CD4-positive, alpha-beta T cell treated with Interleukin-15 for 1 hour (primary cell): ENCODE measurements at places on chromosomes 13 and 19.

GRCh38 chr19:10891405-10892086 is 20.2 kb downstream of the CARM1 start:
- DNase-seq: no peak

DNA sequence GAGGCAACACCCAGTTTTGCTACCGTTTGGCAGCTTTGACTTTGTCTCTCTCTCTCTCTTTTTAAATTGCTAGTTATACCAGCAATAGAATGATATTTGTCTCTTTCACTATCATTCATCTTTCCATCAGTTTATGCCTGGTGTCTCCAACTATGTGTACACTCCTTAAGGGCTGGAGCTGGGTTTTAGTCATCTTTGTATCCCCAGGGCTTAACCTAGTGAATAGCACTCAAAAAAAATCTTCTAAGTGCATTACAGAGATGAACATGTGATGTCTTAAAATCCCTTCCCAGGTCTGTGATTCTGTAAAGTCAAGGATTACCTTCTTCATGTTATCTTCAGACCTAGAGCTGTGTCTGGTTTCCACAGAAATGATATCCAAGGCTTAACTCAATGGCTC is 7.8 kb upstream of the UBL3 start:
- DNase-seq: no peak

- DNase-seq: no peak
Observed at GRCh38 chr13:79435561-79435990, 29.5 kb upstream of the RBM26 start.

- DNase-seq: no peak
Observed at GRCh38 chr13:99037756-99038155, 59.9 kb upstream of the DOCK9 start.

- no peak for DNase-seq
Observed at GRCh38 chr19:38378866-38379265, 4.5 kb downstream of the PSMD8 start.

DNA sequence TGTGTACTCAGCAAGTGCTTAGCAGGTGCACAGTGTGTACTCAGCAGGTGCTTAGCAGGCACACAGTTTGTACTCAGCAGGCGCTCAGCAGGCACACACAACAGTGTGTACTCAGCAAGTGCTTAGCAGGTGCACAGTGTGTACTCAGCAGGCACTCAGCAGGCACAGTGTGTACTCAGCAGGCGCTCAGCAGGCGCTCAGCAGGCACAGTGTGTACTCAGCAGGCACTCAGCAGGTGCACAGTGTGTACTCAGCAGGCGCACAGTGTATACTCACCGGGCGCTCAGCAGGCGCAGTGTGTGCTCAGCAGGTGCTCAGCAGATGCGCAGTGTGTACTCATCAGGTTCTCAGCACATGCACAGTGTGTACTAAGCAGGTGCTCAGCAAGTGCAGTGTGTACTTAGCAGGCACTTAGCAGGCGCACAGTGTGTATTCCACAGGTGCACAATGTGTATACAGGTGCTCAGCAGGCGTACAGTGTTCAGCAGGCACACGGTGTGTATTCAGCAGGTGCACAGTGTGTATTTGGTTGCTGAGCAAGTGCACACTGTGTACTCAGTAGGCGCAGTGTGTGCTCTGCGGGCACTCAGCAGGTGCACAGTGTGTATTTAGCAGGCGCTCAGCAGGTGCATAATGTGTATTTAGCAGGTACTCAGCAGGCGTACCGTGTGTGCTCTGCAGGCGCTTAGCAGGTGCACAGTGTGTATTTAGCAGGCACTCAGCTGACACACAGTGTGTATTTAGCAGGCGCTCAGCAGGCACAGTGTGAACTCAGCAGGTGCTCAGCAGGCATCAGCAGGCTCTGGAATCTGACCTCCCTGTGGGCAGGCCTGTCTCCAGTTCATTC is 15.1 kb downstream of the CRTC1 start:
- no peak for DNase-seq

GRCh38 chr19:55486043-55486970 is 1.3 kb downstream of the NAT14 start:
- DNase-seq: no peak

DNA sequence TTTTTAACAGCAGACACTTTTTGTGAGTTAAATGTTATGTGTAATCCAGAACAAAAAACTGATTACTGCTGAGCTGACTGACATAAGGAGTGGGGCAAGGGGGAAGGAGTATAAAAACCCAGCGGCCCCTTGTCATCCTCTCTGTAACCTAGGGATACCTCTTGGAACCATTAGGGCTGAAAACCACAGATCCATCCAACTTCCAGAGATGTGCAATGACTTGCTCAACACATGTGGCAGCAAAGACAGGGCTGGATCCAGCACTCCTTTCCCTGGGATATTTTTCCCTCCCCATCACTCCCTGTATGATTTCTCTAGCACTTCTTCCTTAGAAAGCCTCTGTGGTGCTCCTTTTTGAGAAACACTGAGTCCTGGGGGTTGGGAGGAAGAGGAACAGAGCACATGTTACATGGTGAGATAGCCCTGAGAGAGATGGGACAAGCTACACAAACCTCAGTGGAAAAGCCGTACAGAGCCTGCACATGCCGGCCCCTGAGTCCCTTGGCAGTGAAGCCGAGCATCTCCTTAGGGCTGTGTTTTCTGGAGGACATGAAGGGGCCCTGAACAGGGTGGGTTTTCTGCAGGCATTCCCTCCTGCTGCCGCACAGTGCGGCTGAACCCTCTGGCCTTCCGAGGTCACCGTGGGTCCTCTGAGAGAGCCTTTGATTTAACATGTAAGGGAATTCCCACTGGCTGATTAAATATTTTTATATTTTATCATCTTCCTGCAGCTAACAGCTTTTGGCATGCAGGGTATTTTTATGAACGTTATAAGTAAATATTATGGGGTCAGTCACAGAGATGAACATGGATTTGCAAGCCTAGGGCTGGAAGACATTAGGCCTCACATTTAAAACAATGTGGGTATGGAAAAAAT is 219.9 kb downstream of the COG6 start:
- DNase-seq: no peak

DNA sequence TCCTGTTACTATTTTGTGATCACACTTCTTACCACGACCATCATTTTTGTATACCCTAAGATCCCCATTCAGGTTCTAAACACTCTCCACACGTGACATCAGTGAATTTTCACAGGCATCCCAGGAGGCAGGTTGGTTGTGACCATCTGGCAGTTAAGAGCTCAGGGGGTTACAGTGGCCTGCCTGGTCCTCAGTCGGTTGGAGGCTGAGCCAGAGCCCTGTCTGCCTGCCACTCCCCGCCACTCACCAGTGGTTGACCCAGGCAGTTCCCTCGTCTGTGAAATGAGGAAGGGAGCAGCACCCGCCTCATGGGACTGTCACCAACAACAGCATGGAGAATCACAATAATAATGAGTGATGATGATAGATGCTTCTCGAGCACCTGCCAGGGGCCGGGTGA is 36.4 kb upstream of the EHD2 start:
- DNase-seq: no peak

DNA sequence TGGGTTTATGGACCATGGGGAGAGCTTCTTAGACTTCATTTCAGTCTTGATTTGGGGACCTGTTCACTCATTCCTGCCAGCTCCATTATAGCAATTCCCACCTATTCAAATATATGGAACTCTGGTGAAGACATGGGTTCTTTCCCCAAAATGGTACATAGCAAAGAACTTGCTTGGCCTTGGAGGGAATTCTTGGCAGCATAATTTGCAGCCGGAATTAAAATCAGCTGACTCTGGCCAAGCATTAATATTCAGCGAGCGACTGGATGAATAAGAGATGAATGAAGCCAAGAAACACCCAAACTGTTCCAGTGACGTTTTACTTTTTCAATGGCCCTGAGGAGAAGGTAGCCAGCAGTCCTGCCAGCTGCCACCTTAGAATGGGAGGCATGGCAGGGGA is 88.4 kb upstream of the SOX1 start:
- no peak for DNase-seq

- DNase-seq: no peak
Observed at GRCh38 chr13:112772539-112772909, 82.7 kb downstream of the ATP11A start.

- no peak for DNase-seq
Observed at GRCh38 chr19:17553256-17553655, 2.2 kb upstream of the COLGALT1 start.

DNA sequence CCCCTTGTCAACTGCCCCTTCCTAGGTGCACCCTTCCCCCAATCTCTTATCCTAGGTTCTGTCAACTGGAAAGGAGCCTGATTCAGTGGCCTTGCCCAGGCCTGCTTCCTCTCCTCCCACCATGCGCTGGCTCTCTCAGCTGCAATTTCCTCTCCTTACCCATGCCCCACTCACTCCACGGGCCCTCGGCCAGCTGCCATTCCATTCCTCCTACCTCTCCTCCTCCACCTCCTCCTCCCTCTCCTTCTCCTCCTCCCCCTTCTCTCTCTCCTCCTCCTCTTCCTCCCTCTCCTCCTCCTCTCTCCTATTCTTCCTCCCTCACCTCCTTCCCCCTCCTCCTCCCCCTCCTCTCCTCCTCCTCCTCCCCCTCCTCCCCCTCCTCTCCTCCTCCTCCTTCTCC is 9.6 kb upstream of the TIMM44 start:
- DNase-seq: no peak

DNA sequence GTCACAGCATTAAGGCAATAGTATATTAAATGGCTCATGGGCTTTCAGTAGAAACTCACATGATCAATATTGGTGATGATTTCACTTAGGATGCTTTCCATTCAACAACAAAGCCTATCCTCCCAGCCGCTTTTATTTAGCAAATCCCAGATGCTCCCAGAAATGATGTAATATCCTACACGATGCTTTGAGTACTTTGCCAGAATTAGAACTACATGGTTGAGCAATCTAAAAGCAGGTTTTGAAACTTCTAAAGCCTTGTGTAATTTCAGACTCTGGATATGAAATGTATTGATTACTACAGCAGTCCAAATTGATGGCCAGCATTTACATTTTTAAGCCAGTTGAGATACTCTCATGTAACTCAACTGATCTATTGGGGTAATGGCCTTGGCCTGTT is 13.6 kb downstream of the DLEU7 start:
- no peak for DNase-seq

GRCh38 chr13:20840568-20840967 is 62.0 kb downstream of the XPO4 start:
- no peak for DNase-seq

DNA sequence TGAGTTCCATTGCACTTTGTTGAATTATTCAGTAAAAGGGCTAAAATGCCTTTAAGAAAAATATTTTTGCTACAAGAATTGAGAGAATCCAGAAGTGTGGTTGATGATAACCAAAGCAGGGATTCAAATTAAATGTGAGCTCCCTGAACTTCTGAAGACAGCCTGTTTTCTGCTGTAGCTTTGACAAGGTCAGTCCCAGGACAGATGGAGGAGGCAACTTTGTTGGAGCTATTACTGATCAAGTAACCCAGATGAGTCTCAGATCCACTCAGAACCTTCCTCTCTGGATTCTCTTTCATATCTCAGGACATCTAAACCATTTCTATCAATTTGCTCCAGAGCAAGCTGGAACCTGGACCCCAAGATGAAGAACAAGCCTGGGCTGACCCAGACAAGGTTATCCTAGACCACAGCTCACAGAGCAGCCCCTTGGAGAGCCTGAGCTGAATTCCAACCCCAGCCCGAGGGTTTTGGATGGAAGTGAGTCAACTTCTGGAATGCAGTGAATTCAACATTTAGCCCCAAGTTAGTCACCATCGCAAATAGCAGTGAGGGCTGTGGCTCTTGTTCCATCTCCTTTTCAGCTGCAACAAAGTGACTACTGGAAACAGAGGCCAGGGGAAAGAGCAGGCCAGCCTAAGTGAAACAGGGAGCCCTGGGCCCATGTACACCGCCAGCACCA is 137.8 kb upstream of the TSC22D1 start:
- no peak for DNase-seq

GRCh38 chr19:34319785-34320184 is 45.2 kb upstream of the GPI start:
- no peak for DNase-seq

DNA sequence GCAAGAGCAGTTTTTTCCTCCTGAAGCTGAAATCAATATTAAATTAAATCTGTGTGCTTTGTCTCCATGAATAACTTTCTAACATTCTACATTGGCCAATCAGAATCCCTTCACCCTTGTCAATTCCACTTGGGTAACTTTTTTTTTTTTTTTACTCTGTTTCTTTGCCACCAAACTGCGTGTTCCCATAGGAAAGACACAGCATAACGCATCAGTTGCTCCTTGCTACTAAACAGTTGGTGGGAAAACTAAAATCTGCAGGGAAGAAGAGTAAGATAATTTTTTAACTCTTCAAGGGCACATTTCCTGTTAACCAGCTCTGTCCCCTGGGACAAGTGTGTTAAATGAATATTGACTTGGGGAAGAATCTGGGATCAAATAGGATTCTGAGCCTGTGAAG is 113.3 kb upstream of the SERP2 start:
- DNase-seq: no peak

DNA sequence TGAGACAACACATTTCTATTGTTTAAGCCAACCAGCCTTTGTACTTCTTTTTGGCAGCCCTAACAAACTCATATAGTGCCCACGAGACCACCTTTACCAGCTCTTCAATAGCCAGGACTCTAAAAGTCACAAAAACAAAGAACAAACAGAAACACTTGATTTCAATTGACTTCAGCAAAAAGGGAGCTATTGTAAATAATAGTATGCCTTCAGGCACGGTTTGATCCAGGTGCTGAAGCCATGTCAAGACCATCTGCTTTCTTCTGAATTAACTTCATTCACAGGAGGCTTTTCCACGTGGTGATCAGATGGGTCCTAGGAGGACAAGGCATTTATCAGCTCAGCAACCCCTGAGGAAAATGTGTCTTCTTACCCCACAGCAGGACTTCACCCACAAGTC is 53.8 kb downstream of the TINCR start:
- no peak for DNase-seq

DNA sequence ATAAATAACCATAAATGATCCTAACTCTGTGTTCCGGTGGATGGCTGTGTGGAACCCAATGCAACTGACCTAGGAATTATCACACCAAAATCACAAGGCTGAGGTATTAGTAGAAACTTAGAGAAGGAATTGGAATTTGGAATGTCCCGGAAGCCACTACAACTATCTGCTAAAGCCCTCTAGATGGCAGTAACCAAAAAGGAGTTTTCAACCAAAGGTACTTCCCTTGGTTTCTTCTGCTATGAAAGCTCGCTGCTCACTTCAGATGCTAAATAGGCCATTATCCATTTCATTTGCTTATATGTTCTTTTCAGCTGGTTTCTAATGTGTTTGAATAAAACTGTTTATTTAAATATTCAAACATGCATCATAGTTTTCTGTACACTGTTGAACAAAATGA is 1589.1 kb upstream of the SPRY2 start:
- DNase-seq: no peak

GRCh38 chr13:49676581-49677298 is 14.5 kb downstream of the EBPL start:
- no peak for DNase-seq

GRCh38 chr19:6864325-6864940 is 22.9 kb upstream of the ADGRE1 start:
- no peak for DNase-seq

- DNase-seq: no peak
Observed at GRCh38 chr19:58038688-58039204, 4.9 kb downstream of the ZSCAN1 start.
